Right ventricle myocardium superior (tissue), 1 donor: ENCODE measurements at places on chromosomes 4 and X. TPM values are rescaled to one million over a fixed set of nuclear protein-coding genes. Genes with fewer than 3 reads are reported as not detected.

GUCY2F gene
- not detected for total RNA-seq

KLHL2 gene
- total RNA-seq = 7.3 TPM

GABRG1 gene
- not detected for total RNA-seq

TRIM2 gene
- 15.3 TPM for total RNA-seq

CCNB3 gene
- 0.11 TPM for total RNA-seq

FSTL5 gene
- total RNA-seq = not detected

THAP6 gene
- total RNA-seq = 17.0 TPM

ZNF827 gene
- total RNA-seq = 13.0 TPM

SORCS2 gene
- total RNA-seq = 1.2 TPM

DNA sequence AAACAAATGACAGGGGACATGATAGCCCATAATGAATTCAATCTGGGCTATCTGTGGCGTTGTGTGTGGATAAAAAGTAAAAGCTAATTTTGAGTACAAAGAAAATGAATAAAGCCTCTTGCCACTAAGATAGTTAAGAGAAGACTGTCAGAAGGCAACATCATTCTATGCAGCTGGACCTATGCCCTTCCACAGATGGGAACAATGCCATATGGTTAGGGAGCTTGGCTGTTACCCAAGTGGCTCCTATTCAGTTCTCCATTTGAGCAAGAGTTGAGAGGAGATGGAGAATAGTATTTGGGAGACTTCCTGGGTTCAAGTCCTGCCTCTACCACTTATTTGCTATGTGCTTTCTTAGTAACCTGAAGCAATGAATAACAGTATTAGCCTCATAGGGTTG, 107.7 kb downstream of the ANXA3 start:
- DNase-seq = no peak

DNA sequence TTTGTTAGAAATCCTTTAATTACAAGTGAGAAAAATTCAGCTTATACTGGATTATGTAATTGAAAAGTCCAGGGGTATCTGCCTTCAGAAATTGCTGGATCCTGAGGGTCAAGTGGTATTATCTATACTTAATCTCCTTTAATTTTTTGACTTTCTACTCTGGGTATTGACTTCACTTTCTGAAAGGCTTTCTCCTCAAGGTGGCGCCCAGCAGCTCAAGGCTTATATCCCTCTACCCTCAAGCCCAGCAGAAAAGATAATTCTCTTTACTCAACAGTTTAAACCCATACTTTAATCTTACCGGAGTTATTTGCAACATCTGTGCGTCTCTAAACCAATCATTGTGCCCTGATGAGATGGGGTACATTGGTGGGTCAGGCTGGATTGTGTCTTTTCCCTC, 129.5 kb downstream of the LARP7 start:
- no peak for DNase-seq

- no peak for DNase-seq
These were observed 5.8 kb upstream of the SRD5A3 start for GRCh38 chr4:55340266-55340665.

DNA sequence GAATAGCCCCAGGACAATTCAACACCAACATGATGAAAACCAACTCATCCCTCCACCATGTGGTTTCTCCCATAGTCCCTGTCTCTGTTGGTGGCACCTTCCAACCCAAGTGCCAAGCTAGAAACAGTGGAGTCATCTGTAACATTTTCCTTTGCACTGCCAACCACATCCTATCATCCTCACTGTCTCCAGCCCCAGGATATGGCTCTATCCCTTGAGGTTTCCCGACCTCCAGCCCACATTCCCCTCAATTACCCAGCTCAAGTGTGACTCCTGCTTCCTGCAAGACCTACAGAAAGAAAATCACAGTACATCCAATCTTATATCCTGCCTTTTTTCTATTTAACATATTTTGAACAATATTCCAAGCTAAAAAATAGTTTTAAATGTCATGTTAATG, 24.2 kb downstream of the PNMA6F start:
- no peak for DNase-seq

DNA sequence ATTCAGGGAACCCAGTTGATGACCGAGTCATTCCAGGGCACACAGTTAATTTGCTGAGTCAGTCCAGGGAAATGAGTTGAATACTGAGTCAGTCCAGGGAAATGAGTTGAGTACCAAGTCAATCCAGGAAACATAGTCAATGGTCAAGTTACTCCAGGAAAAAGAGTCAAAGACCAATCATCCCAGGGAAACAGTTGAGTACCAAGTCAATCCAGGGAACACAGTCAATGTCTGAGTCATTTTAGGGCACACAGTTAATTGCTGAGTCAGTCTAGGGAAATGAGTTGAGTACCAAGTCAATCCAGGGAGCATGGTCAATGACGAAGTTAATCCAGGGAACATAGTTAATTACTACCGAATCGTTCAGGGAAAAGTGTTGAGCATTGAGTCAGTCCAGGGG, 754.4 kb downstream of the NLGN4X start:
- DNase-seq = no peak

- DNase-seq = no peak
These were observed 8.9 kb upstream of the GJB1 start for GRCh38 chrX:71214152-71214551.

- no peak for DNase-seq
These were observed 3.7 kb upstream of the SUPT20HL2 start for GRCh38 chrX:24317567-24317966.

DNA sequence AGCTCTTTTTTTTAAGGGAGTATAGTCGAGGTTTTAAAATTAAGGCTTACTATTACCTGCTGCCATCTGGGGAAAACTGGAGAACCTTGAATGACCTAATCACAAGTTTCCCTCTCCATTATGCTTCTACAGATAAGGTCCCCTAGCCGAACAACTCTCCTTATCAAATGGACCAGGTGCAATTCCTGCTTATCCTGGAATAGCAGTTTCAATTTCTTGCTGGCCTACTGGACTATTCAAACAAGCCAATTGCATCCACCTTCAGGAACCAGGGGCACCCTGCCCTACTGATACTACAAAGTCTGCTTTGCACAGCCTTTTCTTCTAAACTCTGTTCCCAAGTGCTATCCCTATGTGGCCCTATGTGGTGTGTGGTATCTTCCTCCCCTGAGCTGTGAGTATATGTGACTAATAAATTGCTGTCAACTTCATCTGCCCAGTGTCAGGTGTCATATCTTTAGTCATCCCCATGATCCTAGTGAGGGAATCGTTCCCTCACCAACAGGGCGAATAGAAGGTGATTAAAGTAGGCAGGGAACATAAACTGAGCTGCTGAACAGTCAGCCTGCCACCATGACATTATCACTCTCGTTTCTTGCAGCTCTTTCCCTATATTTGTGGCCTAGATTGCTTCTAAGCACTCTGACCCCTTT, 128.5 kb downstream of the ATG4A start:
- no peak for DNase-seq

DNA sequence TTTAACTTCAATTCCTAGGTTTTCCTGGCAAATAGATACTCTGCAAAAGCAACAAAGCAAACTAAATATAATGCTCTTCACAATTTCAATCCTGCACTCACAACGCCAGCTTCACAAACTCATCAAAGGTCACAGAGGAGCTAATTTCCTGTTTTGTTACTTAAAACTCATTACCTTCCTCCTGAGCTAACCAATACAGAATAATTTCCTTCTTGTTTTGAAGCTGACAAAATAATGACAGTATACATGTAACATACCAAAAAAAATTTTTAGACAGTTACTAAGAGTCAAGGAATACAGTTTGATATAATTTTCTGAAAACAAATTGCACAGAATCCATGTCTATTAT, 17.9 kb downstream of the CNOT6L start:
- DNase-seq = no peak

DNA sequence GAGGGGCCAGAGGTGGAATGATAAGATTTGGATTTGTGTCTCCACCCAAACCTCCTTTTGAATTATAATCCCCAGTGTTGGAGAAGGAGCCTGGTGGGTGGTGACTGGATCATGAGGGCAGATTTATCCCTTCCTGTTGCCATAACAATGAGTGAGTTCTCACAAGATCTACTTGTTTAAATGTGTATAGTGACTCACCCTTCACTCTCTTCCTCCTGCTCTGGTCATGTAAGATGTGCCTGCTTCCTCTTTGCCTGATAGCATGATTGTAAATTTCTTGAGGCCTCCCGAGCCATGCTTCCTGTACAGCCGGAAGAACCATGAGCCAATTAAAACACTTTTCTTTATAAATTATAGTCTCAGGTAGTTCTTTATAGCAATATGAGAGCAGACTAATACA, 348.6 kb downstream of the AR start:
- DNase-seq = no peak
